ENCODE measurements at places on chromosomes 7 and 10. TPM values are rescaled to one million over a fixed set of nuclear protein-coding genes. Genes with fewer than 3 reads are reported as not detected.

The IDI2 gene
- total RNA-seq = not detected

The TRIM50 gene
- not detected for total RNA-seq

- DNase-seq = no peak
Observed at GRCh38 chr10:120041807-120042559, 149.5 kb downstream of the SEC23IP start.

DNA sequence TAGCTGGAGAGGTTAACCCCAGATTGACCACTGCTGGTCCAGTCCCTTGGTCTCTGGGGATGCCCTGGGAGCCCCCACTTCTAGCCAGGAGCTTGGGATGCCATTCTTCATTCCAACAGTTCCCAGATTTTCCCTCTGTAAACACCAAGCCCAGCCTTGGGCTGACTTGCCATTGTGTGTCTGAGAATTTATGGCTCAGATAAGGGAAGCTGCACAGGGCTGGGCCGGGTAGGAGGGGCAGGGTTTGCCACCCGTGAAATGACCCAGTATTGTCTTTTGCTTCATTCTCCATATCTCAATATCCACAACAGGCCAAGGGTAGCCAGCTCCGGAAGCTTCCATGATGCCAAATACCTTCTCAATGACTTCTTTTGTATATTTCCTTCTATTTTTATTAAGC is 32.1 kb downstream of the AFAP1L2 start:
- DNase-seq = no peak

DNA sequence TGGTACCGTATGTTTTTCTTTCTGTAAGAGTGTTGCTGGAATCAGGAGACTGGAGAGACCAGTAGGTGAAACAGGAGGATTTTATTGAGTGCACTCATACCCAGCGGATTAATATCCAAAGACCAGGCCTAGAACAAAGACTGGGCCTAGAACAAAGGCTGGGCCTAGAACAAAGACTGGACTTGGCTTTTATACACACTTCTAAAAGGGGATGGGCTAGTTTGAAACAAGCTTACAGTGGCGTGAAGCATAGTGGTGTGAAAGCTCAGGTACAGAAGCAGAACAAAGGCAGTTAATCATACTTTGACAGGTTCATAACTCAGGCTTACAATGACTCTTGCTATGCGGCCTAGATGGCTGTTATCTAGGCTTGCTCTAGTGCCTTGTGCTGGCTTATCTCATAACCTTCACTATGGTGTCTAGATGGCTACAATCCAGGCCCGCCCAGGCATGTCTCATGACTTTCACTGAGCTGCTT is 67.7 kb downstream of the TRIM24 start:
- DNase-seq = no peak

All from osteocyte (in vitro differentiated cells).